ENCODE measurements at places on chromosomes 7 and 10.

- no peak for DNase-seq
These were observed 759.4 kb downstream of the CNTNAP2 start for GRCh38 chr7:146875981-146876380.

- DNase-seq: no peak
These were observed 36.3 kb downstream of the GARS1 start for GRCh38 chr7:30630986-30631385.

DNA sequence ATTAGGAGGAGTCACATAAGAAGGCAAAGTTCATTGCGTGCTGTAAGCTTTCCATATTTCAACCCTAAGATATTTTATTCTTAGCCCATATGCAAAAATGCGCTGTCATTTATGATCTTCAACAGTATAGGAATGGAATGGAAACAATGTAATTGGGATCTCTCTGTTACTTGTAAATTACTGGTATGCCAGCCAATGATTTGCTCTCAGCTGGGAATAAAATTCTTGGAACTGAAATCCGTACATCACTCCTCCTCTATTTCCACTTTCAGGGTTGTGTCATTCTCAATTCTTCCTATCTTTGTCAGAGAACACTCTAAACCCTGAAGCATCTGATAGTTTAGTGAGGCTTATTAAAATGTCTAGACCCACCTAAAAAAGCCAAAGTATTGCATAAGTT is 80.7 kb upstream of the STEAP4 start:
- DNase-seq: no peak

- DNase-seq: no peak
These were observed 40.1 kb downstream of the POLR3A start for GRCh38 chr10:77989081-77989724.

DNA sequence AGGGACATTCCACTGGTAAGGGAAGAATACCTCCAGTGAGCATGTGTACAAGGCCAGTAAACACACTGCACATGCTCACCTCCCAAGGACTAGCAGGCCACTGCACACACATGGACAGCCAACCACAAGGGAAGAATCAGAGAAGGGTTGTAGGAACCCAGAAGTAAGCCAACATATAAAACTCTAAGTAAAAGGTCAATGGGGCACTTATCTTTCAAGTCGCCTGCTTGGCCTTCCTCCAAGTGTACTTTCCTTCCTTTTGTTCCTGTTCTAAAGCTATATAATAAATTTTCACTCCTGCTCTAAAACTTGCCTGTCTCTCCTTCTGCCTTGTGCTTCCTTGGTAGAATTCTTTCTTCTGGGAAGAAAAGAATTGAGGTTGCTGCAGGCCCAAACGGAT is 33.0 kb downstream of the ORC5 start:
- DNase-seq: no peak

- DNase-seq: no peak
These were observed 16.9 kb upstream of the ANKRD1 start for GRCh38 chr10:90937645-90938258.

- DNase-seq: no peak
These were observed 232.6 kb upstream of the GPR26 start for GRCh38 chr10:123433539-123433938.
